NCI-H1694 treated with DMSO at 0.1 percent for 48 hours (cell line): ENCODE measurements at places on chromosomes 16 and 17.

GRCh38 chr17:47310186-47310733, 13.5 kb upstream of the EFCAB13 start:
- DNase-seq, result no peak

DNA sequence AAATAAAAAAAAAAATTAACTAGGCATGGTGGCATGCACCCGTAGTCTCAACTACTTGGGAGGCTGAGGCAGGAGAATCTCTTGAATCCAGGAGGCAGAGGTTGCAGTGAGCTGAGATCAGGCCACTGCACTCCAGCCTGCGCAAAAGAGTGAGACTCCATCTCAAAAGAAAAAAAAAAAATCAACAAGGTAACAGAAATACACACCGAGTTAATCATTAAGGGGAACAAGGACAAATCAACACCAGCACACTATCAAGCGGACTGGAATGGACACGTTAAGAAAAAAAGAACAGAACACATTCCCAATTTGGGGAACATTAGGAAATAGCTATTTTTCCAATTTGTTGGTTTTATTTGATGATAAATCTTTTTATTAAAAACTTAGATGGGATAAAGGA, 28.4 kb upstream of the GLG1 start:
- no peak for DNase-seq

- DNase-seq, result no peak
Observed at GRCh38 chr17:41785091-41785858, 1.2 kb downstream of the JUP start.

GRCh38 chr17:77382966-77383612, 242.3 kb downstream of the SEC14L1 start:
- DNase-seq, result no peak

GRCh38 chr17:27379888-27380533, 76.2 kb upstream of the KSR1 start:
- DNase-seq, result no peak

GRCh38 chr17:2704890-2705248, 6.7 kb downstream of the CLUH start:
- no peak for DNase-seq

GRCh38 chr16:54817432-54817831, 113.2 kb upstream of the IRX5 start:
- peak; percentile 38 for DNase-seq

DNA sequence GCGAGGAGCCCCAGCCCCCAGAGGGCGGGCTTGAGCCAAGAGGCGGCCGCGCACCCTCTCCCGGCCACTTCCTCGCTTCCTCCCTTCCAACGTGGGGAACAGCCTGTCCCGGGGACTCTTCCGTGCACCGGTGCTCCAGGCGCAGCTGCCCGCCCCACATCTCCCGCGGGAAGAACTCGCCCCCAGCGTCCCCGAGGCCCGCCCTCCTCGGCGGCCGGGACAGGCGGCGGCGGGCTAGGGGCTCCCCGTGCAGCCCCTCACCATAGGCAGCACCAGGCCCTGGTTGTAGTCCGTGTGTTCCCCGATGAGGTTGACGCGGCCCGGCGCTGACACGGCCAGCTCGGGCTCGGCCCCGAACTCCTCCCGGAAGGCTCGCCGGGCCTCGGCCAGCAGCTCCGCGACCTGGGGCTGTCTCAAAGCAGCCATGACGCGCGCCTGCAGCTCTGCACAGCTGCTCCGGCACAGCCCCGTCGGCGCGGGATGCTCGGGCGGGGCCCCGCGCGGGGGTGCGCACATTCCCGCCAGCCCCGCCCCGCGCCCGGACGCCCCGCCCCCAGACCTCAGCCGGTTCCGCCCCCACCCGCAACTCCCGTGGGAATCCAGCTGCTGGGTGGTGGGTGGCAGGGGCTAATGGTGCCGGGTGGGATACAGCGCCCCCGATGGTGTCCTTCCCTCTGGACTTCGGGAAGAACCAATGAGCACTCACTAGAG, at the start of gene GALK1:
TSS of gene GALK1 (minus strand) at position 482 of the 711 bp plus-strand sequence. CDS start at position 426, 56 bp downstream.
- DNase-seq, result no peak

DNA sequence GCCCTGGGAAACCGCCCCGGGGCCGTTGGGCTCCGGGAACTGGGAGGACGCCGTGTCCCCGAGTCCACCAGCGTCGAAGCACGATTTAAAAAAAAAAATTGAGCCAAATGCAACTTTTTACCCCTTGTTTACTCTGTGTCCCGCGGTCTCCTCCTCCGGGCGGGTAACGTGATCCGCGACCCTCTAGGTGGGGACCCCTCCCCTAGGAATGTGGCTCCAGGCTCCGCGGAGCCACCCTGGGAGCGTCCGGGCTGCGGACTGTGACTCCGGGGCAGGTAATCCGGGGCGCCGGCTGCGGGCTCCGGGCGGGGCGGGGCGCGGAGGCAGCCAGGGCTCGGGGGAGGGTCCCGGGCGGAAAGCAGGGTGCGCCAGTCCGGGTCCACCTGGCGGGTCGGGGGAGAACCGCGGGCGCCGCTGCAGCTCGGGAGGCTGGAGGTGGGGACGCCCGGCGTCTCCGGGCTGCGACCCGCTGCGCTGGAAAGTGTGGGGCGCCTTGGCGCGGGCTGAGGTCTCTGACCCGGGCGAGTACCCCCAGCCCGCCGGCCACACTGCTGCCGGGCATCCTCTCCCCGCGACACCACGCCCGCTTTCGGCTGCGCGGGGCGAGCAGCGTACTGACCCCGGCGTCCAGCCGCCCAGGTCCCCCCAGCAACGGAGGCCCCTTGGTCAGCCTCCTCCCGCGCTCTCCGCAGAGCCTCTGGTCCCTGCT, 852 bp upstream of the HELZ start:
- no peak for DNase-seq

GRCh38 chr16:10624527-10624926, 44.1 kb upstream of the EMP2 start:
- no peak for DNase-seq

DNA sequence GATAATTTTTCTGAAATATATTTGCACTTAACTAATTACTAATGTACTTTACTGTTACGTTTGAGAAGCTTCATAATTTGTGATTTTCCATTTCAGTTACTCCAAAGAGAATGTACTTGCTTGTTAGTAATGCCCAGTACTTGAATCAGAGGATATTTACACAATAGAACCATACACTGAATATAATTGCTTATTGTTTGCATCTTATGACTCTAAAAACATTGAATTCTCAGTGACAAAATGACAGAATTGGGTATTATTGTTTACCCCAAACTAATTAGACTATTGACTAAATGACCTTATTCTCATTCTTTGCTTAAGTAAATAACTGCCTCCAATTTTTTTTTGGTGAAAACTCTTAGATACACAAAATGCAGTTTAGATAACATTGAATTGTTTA, 8.9 kb downstream of the CCP110 start:
- DNase-seq, result no peak

DNA sequence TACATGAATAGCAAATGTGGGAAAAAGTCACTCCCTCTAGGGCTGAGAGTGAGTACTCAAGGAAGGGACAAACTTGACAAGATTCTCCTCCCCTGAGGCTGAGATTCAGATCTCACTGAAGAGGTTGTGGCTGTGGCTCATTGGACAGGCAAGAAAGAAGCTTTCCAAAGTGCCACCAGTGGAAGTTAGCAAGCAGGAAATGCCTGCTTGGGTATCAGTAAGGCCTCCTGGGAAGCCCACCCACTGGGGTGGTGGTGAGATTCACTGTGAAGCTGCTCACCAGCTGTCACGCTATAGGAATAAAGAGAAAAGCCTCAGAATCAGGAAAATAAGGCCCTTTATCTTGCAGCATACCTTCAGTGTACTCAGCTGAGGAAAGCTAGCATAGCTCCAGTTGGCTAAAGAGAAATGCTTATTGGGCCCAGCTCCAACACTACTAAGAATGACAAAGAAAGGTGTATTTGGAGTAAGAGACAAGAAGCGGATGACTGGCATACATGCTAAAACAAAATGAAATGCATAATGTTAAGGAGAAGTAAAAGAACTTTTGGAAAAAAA, 274.4 kb upstream of the TOM1L1 start:
- DNase-seq, result no peak

DNA sequence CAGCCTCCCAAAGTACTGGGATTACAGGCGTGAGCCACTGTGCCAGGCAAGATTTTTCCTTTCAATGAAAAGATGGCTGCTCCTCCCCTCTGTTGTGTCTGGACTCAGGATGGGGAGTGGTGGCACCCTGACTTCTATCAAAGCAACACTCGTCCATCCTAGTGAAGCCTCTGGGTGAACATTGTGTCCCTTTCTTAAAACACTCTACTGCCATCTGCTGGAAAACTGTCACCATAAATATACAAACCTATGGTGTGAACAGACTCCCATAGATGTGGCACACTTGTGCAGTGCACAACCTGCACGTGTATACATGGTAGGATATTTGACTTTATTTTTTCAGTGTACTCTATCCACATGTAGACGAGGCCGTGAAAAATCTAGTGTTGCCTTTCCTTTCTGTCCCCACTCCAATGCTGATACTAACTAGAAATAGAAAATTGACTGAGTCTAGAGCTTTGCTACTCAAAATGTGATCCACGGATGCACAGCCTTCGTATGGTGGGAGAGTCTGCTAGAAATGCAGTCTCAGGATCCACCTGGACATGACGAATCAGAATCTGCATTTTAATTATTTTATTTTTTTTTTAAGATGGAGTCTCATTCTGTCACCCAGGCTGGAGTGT, 55.9 kb upstream of the PLCG2 start:
- peak; percentile 77 for DNase-seq

- DNase-seq, result no peak
Observed at GRCh38 chr17:66543526-66543925, 241.1 kb downstream of the PRKCA start.

- no peak for DNase-seq
Observed at GRCh38 chr16:50208460-50208931, 55.4 kb downstream of the TENT4B start.

GRCh38 chr16:19005561-19006445, 22.1 kb downstream of the TMC7 start:
- DNase-seq, result no peak

DNA sequence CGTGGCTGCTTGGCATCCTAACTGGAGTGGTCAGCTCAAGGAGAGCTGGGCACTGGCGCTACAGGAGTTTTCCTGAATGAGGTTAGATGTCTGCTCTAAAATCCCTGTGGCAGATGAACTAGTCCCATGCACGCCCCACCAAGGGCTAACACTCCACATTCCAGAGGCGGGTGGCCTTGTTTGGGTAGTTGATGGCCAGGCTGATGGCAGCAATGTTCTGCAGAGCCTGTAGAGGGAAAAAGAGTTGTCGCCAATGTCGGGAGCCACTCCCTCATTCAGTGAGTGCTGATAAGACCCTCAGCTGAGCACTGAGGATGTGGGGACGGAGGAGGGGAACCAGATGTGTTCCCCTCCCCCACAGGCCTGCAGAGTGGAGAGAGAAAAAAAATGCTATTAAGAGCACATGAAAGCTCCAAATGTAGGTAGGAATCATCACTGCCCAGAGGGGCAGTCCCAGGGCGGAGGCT, 42.5 kb upstream of the ATP2A3 start:
- DNase-seq, result no peak

GRCh38 chr17:83089328-83090132, 10.1 kb downstream of the METRNL start:
- DNase-seq, result no peak

DNA sequence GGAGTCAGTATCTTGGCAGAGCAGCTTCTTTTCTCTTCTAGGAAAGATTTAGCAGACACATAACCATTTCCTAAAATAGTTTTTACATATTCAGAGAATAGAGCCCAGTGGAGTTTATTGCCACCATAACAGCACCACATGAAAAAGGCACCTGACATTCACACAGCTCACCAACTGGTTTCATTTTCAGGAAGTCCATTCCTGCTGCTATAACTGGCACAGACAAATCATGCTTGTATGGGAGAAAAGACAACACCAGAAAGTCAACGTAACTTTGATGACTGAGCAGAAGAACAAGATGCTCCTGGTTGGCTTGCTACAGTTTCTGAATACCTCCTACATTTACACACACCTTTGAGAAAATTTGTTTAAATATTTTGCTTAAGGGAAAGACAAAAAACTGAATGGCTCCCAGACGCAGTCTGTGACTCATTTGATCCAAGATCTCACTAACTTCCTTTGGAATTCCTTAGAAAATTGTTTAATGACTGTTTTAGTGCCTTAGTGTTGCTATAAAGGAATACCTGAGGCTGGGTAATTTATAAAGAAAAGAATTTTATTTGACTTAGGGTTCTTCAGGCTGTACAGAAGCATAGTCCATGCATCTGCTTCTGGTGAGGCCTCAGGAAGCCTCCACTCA, 1380.6 kb downstream of the CDH8 start:
- no peak for DNase-seq

- DNase-seq, result no peak
Observed at GRCh38 chr16:67932462-67932840, 789 bp upstream of the CTRL start.

DNA sequence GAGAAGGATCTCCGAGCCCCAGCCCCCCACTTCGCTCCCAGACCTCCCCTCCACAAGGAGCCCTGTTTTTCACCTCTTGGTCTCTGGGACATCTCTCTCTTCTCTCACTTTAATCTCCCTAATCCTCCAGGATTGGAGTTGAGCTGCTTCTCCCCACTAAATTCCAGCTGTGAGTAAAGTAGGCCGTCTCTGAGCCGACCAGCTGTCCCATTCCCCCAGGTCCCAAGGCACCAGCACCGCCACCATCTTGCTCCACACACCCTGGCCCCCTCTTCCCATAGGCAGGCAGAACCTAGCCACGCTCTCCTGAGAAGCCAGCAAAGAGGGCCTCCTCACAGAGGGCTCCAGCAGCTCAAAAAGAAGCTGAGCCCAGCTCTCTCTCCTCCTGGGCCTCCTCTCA, 878 bp downstream of the DLG4 start:
- no peak for DNase-seq

- no peak for DNase-seq
Observed at GRCh38 chr17:57317079-57317478, 60.8 kb downstream of the MSI2 start.

DNA sequence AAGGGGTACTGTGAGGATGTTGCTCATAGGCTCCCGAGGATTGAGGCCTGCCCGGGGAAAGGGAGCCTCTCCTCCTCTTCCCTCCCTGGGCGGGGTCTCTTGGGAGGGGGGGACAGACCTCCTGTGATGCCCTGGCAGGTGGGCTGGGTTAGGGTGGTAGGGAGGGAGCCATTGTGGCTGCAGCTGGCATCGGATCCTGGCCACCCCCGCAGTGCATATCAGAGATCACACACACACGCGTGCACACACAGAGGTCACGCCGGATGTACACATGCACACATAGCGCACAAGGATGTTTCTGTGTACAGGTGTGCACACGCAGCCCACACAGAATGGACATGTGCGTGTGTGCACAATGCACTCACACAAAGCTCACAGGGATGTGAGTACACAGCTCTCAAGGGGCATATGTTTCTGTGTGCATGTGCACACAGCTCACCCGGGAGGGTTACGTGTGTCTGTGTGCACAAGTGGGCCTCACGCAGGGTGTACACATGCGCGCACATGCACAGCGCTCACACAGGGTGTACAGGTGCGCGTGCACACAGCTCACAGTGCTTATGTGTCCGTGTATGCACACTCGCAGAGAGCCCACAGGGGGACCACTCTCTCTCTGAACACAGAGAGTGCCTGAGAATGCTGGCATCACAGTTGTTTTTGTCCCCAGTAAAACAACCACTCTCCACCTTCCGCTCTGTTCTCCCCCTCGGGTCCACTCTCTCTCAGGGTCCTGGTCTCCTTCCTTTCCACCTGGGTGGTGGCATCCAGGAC, 2.4 kb downstream of the GJD3 start:
- DNase-seq, result no peak

GRCh38 chr17:30237296-30238002, 2.0 kb upstream of the SLC6A4 start:
- no peak for DNase-seq

- peak; percentile 12 for DNase-seq
Observed at GRCh38 chr17:19728084-19728495, 11.7 kb upstream of the SLC47A2 start.
